ENCODE measurements at places on chromosomes 2 and 18.

DNA sequence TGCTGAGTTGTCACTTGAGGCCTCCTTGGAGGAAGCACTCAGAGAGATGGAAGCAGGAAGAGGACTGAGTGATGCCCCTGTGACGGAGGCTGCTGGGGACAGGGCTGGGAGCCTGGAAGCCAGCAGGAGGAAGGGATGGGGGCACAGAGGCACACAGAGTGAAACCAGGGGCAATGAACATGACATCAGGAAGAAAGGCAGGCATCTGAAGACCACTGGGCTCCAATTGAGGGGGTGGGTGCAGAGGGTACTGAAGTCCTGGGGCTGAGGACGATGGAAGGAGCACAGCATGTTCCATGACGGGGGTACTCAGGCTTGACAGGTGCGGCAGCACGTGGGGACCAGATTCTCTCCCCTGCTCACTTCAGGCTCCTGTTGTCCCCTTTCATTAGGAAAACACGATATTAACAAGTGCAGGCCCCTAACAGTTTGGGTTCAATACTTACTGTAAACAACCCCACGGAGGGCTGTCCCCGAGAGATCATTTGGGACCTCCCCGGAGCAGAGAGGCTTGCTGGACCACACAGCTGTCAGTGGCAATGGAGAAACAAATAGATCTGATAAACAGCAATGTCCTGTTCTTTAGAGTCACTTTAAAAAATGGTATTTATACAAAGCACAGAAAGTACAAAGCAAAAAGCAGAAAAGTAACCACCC is 8.7 kb downstream of the INPP5D start:
- DNase-seq, result no peak

DNA sequence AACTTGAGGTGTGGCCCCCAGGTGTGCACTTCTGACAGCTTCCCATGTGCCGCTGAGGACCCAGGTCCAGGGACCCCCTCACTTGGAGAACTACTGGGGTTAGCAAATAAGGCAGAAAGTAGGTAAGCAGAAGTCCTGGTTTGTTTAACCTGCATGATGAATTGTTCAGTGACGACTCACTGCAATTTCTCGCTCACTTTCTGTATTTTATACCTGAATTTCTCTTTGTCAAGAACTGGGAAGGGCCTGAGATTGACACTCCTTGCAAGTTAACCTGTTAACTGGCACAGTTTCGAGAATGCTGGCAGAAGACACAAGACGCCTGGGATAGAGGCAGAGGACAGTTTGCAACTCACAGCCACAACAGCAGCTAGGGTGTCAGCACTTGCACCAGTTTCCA is 164.5 kb upstream of the NCK2 start:
- no peak for DNase-seq

- DNase-seq, result no peak
Observed at GRCh38 chr2:75592888-75593287, 32.1 kb upstream of the EVA1A start.

GRCh38 chr2:207491956-207492355 is 37.8 kb upstream of the CREB1 start:
- DNase-seq, result no peak

DNA sequence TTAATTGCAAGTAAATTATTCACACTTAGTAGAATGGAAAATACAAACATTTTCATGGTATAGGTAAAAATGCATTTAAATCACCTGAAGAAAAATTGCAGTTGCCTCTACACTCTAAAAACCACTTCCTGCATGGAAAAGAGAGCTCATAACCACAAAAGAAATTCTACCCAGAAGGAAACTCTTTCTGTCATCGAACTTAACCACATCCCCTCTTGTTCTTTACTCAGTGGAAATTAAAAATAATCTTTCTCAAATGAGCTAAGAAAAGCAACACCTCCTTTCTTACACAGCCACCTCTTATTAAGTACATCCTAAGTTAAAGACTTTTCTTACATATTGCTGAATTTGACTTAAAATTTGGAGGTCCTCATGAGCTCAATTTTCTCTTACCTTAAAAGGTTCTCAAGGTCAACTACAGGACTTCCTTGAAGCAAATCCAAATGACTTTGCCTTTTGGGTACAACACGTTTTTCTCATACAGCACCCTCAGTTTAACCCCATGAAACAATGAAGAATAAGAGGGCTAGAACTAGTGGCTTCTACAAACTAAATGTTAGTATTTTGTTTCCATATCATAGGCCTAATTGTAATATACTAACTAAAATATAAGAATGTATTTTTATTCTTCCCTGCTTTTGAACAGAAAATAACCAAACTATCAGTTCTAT is 109.1 kb upstream of the CRIM1 start:
- DNase-seq, result no peak

Data from HEK293T (cell line).